ENCODE measurements at places on chromosomes 4 and X.

- no peak for DNase-seq
Measured at GRCh38 chrX:10841579-10841978, 221.2 kb upstream of the MID1 start.

- no peak for DNase-seq
Measured at GRCh38 chr4:84218031-84218430, 281.1 kb downstream of the NKX6-1 start.

- no peak for DNase-seq
Measured at GRCh38 chr4:5510504-5510903, 197.9 kb downstream of the EVC2 start.

- DNase-seq: no peak
Measured at GRCh38 chr4:738781-739280, 33.2 kb downstream of the PCGF3 start.

GRCh38 chr4:6617246-6617645 lies 23.2 kb upstream of the MRFAP1 start:
- no peak for DNase-seq

- DNase-seq: no peak
Measured at GRCh38 chr4:65249111-65249510, 421.2 kb downstream of the EPHA5 start.

DNA sequence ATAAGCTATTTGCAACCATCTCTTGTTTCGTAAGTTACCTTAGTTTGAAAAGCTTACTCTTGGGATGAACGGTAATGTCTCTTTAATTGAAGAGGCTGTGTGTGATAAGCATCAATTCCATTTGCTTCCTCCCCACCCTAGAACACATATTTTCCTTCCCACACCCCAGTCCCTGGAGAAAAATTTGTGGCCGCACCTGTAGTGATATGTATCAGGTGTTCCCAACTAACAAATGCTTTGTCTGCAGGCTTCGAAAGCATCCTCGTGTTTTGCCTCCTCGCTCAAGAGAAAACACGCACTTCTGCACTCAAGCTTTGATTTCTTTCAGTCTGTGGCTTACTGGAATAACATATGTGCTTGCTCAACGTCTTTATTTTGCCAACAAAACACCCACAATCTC lies 143.8 kb upstream of the OTUD4 start:
- no peak for DNase-seq

DNA sequence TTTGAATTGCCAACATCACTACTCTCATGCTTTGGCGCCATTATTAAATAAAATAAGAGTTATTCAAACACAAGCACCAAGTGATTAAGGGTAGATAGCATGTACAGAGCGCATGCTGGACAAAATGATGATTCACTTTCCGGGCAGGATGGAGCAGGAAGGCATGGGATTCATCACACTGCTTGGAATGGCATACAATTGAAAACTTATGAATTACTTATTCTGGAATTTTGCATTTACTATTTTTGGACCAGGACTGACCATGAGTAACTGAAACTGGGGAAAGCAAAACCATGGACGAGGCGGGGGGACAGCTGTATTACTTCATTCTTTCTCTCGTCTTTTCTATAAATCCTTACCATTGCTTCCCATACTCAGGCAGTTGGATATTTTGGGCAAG lies 28.5 kb upstream of the FGF5 start:
- DNase-seq: no peak

DNA sequence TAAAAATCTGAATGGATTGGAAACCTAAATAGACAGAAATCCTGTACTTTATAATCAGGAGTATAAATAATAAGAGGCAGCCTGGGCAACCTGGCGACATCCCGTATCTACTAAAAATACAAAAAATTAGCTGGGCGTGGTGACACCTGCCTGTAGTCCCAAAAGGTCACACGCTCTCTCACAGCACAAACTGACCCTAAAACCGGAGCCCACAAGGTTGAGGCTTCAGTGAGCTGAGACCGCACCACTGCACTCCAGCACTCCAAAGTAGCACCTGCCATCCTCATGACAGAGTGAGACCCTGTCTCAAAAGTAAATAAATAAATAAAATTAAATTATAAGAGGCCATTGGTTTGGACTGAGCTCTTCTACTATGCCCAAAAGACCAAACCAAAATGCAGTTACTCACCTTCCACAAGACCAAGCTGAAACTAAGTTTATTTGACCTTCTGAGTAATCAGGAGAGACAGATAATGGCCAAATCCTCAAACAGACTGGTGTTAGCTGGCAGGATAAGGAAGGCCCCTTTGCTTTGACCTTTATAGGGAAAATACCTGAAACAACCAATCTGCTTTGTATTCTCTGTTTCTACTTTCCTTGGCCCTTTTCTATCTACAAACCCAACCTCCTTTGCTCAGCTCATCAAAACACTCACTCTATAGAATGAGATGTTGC lies 3.2 kb upstream of the GRSF1 start:
- DNase-seq: no peak

DNA sequence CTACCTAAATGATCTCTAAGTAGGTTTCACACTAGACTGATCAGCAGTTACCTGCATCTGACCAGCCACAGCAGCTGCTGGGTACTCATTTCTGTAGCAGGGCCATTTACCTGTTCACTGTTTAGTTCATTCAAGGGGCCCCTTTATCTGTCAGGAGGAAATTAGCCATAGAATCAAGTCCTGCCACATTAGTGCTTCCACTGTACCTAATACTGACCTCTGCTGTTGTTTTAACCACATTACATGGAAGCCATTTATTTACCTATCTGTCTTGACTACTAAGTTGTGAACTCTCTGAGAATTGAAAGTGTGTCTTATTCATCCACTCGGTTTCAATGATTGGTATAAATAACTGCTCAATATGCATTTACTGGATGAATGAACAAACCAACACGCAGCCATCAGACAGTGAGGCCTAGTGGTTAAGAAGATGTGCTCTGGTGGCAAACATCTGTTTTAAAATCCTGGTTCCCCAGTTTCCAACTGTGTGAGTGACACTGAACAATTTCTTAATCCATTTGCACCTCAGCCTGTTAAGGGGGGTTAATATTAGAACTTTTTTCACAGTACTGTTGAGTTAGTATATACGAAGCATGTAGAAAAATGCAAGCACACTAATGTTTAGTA lies 30.0 kb upstream of the ANXA5 start:
- no peak for DNase-seq

DNA sequence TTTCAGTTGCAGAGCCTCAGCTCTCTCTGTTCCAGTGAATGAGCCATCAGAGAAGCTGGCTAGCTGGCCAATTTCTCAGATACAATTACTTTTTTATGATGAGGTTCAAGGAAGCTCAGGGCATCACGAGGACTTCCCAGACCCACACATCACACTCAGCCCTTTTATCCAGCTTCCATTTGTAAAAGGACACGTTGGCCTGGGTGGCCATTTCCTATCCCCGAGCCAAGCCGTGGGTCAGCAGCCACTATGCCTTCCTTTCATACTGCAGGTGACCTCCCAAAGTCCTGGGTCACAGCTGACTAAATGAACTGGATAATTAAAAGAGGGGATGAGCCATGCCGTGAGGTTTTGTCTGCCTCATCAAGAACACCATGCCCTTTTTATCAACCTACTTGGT lies 236.9 kb upstream of the PPARGC1A start:
- no peak for DNase-seq

DNA sequence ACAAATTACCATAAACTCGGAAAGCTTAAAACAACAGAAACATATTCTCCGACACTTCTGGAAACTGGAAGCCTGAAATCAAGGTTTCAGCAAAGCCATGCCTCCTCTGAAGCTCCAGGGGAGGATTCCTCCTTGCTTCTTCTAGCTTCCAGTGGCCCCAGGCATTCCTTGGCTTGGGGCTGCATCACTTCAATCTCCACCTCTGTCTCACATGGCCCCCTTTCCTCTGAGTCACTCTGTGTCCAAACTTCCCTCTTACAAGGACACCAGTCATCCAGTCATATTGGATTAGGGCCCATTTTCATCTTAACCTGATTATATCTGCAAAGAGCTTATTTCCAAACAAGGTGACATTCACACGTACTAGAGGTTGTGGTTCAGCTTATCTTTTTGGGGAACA lies 17.3 kb downstream of the PARM1 start:
- no peak for DNase-seq

DNA sequence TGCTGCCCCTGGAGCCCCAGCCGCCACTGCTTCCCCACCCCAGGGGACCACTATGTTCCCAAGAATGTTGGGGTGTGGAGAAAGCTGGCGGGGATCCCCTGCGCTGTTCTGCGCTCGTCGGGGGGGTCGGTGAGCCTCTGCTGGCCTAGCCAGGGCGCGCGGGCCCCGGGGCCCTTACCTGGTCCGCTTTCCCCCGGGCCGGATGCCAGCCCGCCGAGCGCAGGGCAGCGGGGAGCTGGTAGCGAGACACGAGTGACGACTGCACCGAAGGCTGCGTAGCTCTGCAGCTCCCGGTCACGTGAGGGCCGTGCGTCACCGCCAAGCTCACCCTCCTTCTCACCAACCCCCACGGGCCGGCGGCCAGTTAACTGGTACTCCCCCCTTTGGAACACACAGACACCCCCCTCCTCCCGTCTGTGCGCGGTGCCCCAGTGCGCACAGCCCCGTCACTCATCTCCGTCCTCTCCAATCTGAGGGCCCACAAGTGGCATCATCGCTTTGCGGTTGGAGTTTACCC lies at the start of gene BEX1:
TSS of gene BEX1 (minus strand) at position 254 of the 517 bp plus-strand sequence. CDS start 897 bp downstream, outside the sequence.
- DNase-seq: peak; percentile 84

- no peak for DNase-seq
Measured at GRCh38 chr4:26607776-26608175, 23.9 kb downstream of the TBC1D19 start.

- no peak for DNase-seq
Measured at GRCh38 chrX:72304877-72305276, 837 bp downstream of the CITED1 start.

- peak; percentile 33 for DNase-seq
Measured at GRCh38 chr4:134202166-134202956, 772 bp upstream of the PABPC4L start.

DNA sequence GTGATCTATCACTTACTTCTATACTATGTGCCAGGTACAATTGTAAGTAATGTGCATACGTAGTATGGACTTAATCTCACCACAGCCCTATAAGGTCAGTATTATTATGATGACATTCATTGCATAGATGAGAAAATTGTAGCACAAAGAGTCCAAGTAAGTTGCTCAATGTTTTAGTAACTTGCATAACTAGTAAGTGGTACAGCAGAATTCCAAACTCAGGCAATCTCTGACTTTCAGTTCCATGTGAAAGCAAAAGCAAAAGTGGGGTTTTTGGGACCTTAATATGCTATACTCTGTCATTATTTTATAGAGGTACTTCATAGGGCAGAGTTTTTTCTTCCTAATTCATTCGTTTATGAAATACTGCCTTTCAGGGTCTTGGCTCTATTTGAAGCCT lies 188.8 kb upstream of the VEGFC start:
- no peak for DNase-seq

DNA sequence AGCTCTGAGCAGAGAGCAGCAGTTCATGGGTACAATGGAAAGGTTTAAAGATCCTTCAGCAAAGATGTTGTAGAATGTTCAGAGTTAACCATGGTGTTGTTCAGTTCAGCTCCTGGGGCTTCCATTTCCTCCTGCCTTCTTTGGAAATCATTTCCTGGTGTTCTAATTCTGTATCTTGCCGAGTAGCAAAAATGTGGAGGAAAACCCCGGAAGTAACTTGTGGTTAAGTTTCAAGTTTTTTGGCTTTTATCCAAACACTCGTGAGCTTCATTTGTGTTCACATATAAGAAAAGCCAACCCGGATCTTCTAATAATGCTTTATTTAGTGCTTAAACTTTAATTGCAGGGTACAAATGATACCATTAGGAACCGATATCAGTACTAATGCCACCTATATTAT lies 33.6 kb upstream of the ARX start:
- DNase-seq: no peak

DNA sequence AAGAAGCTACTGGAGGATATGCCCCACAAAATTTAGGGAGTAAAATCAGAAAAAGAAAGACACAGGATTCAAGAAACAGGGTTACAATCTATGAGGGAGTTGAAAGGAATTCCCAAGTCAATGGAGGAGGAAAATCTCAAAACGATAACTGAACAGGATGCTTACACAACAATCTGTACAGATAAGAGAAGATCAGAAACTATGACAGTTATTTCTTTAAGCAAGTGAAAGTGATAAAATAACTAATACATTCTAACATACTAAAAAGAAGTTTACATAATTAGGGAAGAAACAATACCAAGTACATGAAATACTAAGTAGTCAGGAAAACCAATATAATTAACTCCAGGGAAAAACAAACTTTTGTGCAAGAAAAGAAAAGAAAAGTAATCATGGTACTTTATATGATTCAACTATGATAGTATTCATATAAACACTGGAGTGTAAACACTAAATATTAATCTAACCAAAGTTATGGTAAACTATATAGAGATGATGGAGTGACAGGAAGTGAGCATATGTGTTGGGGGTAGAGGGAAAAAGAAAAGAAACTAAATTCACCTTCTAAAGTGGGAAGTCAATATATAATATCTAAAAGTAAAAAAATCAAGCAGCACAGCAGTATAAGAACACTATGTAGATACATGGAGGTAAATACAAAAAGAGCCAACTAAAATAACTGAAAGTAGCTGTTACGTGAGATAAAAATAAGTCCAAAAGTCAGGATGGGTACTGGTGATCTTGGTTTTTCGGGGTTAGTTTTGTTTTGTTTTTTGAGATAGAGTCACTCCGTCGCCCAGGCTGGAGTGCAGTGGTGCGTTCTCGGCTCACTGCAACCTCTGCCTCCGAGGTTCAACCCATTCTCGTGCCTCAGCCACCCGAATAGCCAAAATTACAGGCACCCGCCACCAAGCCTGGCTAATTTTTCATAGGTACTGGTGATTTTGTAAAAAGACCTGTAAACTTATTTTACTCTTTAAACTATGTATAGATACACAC lies 99.3 kb downstream of the TEX11 start:
- no peak for DNase-seq

GRCh38 chrX:45622042-45622423 lies 421.4 kb upstream of the DIPK2B start:
- no peak for DNase-seq

DNA sequence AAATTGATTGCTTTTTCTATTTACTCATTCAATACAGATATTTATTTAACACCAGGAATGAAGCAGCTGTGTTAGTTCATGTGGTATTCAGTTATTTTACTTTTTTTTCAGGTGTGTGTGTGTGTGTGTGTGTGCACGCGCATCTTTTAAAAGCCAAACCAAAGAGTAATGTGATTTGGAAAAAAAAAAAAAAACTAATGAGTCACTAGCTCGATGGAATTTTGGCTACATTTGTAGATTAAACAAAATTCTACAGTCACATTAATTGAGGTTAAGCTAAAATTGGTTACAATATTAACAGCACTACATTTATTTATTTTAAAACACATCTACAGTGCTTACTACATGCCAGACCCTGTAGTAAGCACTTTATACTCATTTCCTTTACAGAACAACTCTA lies 66.8 kb downstream of the HHIP start:
- no peak for DNase-seq

Data from NCI-H2107 (cell line).